T-helper 2 cell (primary cell): ENCODE measurements at places on chromosomes 7 and 10.

- DNase-seq: no peak
Observed at GRCh38 chr7:2040201-2040892, 192.4 kb downstream of the MAD1L1 start.

- no peak for DNase-seq
Observed at GRCh38 chr10:34760606-34761005, 54.5 kb downstream of the PARD3 start.

DNA sequence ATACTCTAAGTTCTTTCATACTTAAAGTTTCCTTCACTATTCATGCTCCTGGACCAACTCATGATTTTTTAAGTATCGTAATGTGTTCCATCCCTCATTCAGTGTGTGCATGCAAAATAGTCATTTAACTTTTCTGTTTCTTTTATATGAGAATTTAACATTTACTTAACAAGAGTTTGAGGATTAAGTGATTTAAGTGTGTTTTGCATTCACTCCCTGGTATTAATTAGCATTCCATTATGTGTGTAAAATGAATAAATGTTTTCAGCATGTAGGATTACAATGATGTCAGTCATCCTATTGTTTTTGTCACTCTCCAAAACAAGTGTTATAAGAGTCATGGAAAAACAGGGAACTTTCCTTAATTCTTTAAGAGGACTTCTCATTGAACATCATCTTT is 457.7 kb downstream of the IPMK start:
- no peak for DNase-seq

DNA sequence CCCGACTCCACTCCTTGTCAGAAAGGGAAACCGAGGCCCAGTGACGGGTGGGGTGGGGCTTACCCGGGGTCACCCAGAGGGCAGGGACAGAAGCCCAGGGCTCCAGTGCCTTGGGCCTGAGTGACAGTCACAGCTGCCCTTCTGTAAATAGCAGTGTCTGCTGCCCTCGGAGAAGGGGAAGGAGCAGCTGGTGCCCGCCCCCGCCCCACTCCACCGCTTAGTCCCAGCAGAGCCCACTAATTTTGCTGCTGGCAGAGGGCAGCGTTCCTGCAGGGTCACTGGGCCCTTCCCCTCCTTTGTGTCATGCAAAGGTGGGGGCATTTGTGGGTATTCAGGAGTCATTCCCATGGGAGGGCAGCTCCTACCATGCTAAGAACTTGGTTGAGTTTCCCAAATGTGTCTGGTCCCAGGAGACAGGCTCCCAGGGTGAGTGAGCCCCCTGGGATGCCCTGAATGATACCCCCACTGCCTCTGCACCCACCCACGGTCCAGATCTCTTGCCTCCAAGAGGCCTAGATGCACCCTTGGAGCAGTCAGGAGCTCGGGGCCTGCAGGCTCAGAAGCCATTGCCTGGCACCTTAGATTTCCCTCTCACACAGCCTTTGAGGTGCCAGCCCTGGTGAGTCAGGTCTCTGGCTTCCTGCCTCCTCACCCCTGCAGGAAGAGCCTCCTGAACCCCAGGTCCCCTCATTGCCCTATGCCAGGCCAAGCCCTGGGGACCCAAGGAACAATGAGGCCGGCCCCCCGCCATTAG is 17.2 kb downstream of the SH2B2 start:
- DNase-seq: no peak

DNA sequence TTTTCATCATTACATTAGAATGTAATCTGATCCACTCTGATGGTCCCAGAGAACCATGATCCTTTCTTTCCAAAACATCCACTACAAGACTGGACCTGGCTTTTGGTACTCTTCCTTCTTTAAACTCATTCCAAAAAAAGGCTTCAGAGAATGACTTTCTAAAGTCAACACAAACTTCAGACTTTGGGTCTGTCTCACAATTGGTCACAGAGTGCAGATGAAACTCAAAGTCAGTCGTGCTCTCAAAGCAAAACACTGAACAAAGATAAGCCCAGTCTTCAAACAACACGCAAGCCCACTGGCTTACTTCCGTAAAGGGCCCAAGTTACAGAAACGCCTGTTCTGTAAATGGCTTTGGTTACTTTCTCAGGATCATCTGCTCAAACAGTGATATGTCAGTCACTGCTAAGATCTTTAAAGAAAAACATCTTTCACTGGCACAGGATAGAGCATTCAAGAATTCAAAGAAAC is 250.9 kb upstream of the MKLN1 start:
- DNase-seq: no peak

GRCh38 chr7:98613601-98614425 is 3.3 kb upstream of the NPTX2 start:
- no peak for DNase-seq

DNA sequence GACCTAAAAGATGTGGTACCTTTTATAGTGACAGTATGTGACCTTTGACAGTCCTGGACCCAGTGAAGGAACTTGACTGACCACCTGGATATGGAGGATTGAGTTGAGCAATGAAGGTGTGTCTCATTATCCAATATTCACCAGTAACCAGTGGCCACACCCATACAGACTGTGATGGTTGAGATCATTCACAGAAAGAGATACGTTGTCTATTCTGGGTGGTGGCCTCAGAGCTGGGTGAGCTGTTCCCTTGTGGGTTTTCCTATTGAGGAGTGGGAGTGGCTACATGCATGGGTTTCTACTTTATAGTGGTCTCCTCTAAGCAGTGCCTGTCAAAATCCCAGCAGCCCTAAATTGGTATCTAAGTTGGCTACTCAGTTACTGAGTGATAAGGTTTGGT is 507.4 kb downstream of the SORCS3 start:
- DNase-seq: no peak

DNA sequence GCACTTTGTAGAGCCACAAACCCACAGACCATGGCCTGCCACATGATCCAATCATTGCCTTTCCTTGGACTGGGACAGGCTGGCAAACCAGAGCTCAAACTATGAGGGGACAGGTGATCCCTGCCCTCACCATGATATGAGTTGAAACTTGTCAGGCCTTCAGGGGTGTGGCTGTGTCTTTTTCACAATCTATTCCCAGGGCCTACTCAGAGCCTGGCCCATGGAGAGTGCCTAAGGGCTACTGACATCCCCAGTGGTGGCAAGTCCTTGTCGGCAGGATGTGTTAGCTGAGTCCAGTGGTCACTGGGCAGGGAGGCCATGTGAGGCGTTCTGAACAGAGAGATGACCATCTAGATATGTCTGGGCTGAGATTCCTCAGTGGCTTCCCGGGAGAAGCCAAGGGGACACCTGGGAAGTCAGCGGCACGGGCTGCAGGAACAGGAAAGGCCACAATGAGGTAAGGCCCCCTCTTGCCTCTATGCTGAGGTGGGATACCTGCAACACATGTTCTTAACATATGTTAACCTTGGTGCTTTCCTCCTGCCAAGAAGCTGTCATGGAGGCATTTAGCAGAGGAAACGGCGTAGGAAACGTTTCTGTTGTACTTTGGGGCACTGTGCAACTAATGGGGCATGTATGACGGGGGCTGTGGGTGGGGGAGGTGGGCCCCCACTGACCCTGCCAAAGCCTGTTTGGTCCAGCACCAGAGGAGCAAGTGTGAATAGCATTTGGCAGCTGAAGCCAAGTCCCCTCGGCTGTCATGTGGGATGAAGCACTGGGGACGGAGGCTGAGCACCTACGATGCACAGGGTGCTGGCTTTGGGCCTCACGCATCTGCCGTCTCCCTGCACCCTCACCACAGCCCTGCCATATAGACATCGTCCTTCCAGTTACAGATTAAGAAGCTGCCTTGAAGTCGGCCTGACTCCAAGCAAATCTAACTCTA is 384.0 kb downstream of the RPS24 start:
- DNase-seq: no peak

DNA sequence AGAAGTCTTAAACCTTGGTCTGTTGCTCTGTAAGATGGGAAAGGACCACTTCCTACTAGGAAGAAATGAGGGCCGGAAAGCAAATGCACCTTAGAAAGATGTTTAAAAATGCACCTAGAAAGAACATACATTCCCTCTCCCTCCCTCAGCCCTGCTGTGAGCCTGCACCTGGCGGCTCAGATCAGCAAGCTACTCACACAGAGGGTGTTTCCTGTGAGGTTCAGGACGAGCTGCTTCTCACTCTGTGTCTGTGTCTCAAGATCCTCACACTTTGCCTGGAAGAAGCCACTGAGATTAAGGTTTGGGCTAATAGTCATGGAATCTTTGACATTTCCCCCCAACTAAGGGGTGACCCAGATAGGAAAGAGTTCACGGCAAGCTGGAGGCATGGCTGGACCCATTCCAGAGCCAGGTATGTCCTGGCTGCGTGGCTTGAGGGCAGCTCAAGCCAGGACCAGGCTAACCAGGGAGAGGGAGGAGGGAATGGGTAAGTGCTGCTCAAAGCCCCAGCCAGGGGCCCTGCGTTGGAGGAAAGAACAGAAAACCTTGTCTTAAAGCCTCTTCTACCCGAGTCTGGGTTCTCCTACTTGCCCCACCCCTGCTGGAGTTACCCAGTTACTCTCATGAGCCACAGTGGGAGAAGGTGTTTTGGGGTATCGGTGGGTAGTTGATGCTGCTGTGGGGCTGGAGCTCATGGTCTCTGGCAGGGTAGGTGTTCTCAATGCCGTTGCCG is 47.5 kb downstream of the PODXL start:
- no peak for DNase-seq

GRCh38 chr7:12031638-12032037 is 179.5 kb upstream of the TMEM106B start:
- DNase-seq: no peak

DNA sequence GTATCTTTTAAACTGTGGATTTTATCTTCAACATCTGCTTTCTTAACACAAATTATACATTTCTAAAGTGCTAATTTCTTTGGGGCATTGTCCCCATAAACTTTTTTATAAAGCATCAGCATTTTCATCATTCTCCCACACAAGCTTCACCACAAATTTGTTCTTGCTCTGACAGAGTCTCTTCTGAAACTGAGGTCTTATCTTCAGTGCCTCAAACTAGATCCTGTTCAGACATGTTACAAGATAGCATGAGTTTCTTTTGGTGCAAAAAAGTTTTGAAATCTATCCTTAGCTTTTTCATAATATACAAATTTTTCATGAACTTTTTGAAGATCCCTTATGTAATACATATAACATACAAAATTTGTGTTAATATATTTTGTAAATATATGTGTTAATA is 346.6 kb downstream of the IPMK start:
- no peak for DNase-seq

- no peak for DNase-seq
Observed at GRCh38 chr7:54189330-54189729, 352.8 kb upstream of the VSTM2A start.

DNA sequence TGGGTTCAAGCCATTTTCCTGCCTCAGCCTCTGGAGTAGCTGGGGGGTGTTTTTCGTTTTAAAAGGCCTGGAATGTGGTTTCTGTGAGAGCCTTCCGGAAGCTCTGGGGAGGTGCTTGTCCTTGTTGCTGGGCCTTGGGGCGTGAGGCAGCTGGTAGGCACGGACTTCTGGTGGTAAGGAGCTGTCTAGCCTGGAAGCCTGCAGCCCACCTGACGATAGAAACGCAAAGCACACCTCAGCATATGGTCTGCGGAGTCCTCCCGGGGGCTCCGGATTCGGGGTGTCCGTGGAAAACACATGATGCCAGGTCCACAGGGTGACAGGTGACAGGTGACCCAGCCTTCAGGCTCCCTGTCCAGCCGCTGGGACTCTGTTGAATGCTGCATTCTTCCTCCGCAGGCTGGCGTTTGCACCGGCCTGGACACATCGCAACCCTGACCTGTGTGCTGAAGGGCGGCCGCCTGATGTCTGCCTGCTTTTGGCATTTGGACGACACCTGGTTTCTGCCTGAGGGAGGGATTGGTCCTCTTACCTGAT is 37.3 kb downstream of the INPP5A start:
- DNase-seq: no peak

DNA sequence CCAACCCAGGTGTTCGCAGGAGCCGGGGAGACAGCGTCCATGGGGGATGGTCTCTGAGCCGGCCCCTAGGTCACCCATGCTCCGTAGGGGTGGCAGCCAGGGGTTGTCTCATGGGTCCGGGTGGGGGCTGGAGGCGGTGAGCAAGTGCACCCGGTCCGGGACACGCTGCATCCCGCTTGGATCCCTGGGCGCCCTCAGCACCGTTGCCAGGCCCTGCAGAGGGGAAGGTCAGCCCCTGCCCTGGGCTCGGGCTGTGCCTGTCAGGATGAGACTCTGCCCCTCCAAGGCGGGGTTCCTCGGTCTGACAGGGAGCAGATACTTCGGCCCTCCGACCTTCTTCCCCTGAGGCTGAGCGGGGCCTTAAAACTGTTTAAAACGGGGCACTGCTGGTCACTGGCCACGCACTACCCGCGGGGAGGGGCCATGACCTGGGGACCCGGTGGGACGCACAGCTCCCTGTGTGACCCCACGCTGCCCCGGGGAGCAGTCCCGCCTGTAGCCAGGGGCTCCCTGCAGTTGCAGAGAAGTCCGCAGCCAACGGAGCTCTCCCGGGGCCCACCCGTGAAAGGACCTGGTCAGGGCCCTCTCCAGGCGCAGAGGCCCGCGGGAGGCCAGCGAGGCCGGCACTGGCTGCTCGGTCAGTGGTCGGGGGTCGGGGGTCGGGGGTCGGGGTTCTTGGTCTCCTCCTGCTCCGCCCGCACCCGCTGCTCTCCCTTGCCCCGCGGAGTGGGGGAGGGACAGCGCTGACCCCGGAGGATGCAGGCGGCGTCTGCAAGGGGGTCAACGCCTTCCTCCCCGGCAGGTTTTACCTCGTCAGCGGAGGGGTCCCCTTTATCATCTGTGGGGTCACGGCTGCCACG is 33.4 kb upstream of the KNDC1 start:
- DNase-seq: no peak

DNA sequence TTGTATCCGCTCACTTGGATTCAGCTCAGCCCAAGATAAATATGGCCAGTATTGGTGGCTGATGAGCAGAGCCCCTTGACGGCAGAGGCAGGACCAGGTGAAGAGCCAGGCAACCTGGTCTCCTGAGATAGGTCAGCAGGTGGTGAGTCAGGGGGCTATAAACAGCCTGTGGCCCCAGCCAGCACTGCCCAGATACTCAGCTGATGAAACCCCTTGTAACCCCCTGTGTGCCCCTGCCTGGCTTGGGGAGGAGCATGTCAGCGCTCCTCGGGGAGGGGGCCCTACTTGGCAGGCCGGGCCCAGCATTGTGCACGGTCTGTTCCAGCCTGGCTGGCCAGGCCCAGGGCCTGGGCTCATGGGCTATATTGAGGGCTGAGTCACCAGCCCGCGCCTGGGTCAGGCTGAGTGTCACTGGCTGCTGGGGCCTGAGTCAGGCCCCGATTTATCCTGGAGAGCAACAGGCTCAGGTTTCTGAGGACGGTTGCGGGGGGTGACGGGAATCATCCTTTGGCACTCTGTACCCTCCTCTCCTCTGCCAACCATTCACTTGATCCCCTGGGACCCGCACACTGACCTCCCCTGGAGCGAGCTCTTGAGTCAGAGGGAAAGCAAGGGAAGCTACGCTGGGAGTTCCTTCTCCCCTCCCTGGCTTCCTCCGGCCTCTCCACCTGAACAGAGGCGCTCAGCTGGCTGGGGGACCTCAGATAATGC is 2.8 kb upstream of the FLNC start:
- DNase-seq: no peak
